ENCODE measurements at places on chromosomes 2 and 18.

GRCh38 chr2:42916324-42916723 lies 123.9 kb upstream of the HAAO start:
- no peak for DNase-seq

DNA sequence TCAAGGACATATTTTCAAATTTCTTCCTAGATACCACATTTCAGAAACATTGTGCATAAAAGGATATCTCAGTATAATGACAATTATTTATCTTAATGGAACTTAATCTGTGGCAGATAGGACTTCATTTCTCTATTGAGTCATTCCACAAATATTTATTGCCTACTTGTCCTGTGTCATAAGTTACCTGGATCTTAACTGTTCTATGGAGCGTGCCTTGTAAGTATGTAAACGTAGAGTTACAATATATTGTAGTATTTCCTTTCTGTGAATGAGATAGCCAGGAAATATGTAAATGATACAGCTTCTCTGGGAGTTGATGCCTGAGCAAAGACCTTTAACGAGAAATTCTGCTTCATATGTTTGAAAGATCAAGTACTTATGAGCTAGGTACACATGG lies 2.5 kb downstream of the AGFG1 start:
- no peak for DNase-seq

GRCh38 chr2:48767330-48767729 lies 11.8 kb upstream of the LHCGR start:
- no peak for DNase-seq

- DNase-seq: no peak
These were observed 54.1 kb downstream of the EPB41L5 start for GRCh38 chr2:120066800-120067547.

- no peak for DNase-seq
These were observed 568.2 kb downstream of the THSD7B start for GRCh38 chr2:137333386-137334165.

GRCh38 chr18:55083461-55083860 lies 124.2 kb upstream of the CCDC68 start:
- no peak for DNase-seq

- DNase-seq: no peak
These were observed 323.8 kb upstream of the GALNT5 start for GRCh38 chr2:156933645-156934225.

DNA sequence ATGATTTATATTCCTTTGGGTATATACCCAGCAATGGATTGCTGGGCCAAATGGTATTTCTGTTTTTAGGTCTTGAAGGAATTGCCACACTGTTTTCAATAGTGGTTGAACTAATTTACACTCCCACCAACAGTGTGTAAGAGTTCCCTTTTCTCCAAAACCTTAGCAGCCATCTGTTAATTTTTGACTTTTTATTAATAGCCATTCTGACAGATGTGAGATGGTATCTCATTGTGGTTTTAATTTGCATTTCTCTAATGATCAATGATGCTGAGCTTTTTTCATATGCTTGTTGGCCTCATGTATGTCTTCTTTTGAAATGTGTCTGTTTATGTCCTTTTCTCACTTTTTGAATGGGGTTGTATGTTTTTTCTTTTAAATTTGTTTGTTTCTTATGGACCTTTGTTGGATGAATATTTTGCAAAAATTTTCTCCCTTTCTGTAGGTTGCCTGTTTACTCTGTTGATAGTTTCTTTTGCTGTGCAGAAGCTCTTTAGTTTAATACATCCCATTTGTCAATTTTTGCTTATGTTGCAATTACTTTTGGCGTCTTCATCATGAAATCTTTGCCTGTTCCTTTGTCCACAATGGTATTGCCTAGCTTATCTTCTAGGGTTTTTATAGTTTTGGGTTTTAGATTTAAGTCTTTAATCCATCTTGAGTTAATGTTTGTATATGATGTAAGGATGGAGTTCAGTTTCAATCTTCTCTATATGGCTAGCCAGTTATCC lies 119.7 kb upstream of the XIRP2 start:
- no peak for DNase-seq

- no peak for DNase-seq
These were observed 5.2 kb downstream of the ZSCAN30 start for GRCh38 chr18:35284841-35285240.

DNA sequence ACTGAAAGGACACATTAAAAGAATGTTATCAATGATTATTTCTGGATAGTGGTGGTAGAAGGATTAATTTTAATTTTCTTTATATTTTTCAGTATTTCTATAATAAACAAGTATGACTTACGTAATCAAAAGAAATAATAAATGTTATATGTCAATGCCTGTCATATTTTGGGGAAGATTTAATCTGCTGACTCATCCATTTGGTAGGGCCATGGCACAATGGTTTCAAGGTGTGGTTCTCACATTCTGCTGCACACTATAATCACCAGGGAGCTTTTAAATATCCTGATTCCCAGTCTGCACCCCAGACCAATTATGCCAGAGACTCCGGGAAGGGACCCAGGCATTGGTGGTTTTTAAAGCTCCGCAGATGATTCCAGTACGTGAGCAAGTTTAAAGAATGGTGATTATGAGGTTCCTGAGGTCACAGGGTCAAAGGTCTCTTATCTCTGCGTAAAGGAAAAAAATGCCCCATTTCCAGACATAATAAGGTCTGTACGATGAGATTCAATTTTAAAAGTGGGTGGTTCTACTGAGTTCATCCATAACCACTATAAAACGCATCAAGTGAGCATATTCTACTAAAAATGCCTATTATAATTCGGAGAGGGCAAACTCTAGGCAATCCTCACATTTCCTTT lies 27.2 kb downstream of the WIPF1 start:
- DNase-seq: no peak

DNA sequence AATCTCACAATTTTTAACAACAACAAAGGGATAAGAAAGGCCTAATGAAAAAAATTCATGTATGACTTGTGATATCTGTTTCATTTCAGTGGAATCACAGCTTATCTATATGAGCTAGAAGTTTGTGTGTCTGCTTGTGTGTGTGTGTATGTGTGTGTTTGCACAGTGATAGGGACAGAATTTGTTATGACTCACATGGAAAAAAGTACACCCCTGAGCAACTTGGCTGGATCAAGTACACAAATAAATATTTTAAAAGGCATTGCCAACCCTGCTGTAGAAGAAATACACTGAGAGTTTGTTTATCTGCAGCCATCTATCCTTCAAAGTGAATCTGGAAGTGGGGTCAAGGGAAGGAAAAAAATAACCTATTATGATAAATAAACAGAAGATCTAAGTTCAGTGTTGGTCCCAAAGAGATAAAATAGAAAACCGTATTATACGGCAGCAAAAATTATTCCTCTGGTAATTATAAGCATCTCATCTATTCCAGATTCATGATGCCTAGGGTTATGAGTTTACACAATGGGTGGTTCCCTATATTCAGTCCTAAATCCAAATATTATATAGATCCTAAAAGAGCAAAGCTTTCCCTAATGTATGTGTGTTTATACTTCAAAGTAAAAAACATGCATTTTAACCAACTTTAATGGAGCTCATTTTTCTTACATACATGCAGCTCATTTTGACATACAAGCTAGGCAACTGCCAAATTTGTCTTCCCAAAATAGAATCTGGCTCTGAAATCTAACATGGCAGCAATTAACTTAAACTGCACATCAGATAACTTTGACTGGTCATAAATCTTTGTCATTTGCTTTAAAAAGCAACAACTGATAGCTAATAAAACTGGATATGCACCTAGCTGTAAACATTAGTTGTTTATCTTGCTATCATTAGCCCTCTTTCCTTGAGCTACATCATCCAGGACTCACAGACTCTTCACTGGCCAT lies 420.6 kb downstream of the IRS1 start:
- DNase-seq: no peak

GRCh38 chr18:22434973-22435608 lies 17.4 kb upstream of the CTAGE1 start:
- no peak for DNase-seq

DNA sequence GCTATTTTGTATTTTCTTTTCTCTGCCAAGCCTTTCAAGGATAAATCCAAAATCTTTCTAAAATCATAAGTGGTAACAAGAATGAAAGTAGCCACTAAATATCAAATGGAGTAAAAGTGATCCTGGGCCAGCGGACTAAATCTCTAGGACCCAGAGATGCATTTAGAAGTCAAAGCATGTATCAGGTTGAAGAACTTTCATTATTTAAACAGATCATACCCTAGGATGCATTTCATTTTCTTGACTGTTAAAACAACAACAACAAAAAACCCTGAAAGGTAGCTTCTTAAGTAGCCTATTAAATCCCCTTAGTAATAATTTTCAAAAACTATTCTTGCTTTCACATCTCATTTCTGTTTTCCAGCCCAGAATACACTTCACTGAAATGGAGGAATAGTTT lies 4.8 kb upstream of the POU3F3 start:
- DNase-seq: no peak

DNA sequence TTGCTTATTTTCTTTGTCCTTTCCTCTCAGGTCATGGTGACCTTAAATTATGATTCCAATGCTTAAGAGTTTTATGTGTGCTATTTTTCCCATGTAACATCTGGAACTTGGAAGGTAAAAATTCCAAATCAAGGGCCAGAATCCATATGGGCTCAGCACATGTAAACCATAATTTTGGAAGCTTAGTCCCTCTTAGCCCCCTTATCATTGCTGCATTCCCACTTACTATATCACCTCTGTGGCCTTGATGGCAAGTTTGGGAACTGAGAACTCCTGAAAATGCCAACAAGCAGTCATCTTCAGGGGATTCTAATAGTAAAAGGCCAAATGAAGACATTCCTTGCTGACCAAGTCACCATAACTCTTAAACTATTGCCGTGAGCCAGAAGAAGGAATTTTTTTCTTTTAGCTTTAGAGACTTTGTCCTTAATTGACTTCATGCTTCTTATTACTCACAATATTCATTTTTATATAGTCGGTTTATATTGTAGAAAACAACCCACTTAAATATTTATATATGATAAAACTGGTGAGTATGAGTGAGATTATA lies 251.4 kb downstream of the SLC8A1 start:
- no peak for DNase-seq

- no peak for DNase-seq
These were observed 94.3 kb downstream of the MAPK4 start for GRCh38 chr18:50654211-50654610.
